Omental fat pad (tissue), 4 donors: ENCODE measurements at places on chromosomes 1 and 21. TPM values are rescaled to one million over a fixed set of nuclear protein-coding genes. Genes with fewer than 3 reads are reported as not detected.

GRCh38 chr1:36154335-36154734, 1.6 kb upstream of the MAP7D1 start:
- DNase-seq: no peak

DNA sequence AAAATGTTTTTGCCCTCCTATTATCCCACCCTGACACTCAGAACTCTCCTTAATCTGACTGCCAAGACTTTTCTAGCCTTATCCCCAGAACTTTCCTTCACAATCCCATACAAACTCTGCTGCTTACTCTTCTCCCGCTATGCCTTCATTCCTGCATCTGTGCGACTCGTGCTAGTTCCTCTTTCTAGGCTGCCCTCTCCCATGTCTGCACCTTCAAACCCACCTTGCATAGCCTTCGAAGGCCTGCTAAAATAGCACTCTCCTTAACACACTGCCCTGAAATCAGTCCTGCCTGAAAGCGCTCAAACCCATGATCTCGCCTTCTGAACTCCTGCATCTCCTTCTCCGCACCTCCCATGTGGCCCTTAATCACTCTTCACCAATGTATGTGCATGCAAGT, 2.5 kb upstream of the NCF2 start:
- no peak for DNase-seq

GRCh38 chr1:203322500-203323179, 17.3 kb downstream of the BTG2 start:
- no peak for DNase-seq

DNA sequence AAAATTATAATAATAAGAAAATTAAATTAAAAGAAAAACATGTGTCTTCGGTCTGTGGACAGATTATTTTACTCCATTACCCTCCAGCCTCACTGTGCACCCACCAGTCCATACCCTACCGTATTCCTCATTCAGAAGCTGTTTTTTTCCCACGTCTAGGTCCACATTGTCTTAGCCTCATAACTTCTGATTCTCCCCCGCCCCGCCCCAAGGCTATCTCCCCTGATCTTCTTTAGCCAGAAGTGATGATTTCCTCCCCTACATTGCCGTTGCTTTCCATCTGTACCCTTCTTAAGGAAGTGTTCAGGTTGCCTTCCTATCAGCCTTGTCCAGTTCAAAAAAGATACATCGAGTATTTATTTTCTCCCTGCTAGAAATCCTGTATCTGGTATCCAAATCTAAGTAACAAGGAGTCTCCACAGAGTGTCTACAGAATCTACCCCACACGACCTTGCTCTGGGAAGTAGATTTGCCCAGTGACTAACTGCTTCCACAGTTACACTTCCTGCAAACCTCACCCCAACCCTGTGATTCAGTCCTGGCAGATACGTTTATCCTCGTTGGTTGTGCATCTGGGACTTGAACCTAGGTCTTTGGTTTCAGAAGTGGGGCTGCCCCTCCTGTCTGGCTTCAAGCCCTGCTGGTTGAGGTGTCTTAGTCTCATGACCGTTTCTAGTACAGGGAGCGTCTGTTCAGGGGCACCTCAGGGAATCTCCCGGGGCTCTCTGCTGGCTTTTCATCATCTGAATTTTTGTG, 470.2 kb downstream of the CAMTA1 start:
- DNase-seq: no peak

- DNase-seq: no peak
These were observed 25.5 kb downstream of the URB2 start for GRCh38 chr1:229651546-229651945.

GRCh38 chr1:117780687-117781475, 148.5 kb downstream of the GDAP2 start:
- DNase-seq: no peak

OR2AK2 gene
- not detected for total RNA-seq

ARHGAP30 gene
- 30.4 TPM for total RNA-seq
